ENCODE measurements at places on chromosomes 13 and 19. TPM values are rescaled to one million over a fixed set of nuclear protein-coding genes. Genes with fewer than 3 reads are reported as not detected.

- peak; percentile 45 for ATAC-seq
These were observed 20.3 kb upstream of the TMTC4 start for GRCh38 chr13:100694722-100695508.

GRCh38 chr19:18339723-18340122, 675 bp upstream of the PGPEP1 start:
- ATAC-seq = no peak

DNA sequence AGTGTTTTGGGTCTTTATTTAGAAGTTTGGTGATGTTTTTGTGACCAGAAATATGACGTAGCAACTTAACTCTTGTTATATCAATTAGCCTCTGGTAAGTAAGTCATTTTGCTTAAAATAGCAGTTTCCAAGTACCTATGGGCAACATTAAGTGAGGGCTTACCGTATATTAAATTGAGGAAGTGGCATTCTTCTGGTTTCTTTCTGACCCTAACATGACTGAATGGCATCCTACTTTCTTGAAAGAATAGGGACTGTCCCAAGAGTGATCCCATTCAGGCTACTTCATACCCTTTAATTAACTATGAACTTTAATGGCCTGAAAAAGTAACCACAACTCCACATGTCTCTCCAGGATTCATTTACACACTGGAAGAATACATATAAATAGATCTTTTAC, 106.6 kb downstream of the MZT1 start:
- no peak for ATAC-seq

GRCh38 chr13:38542601-38543000, 144.3 kb upstream of the FREM2 start:
- ATAC-seq = no peak

DNA sequence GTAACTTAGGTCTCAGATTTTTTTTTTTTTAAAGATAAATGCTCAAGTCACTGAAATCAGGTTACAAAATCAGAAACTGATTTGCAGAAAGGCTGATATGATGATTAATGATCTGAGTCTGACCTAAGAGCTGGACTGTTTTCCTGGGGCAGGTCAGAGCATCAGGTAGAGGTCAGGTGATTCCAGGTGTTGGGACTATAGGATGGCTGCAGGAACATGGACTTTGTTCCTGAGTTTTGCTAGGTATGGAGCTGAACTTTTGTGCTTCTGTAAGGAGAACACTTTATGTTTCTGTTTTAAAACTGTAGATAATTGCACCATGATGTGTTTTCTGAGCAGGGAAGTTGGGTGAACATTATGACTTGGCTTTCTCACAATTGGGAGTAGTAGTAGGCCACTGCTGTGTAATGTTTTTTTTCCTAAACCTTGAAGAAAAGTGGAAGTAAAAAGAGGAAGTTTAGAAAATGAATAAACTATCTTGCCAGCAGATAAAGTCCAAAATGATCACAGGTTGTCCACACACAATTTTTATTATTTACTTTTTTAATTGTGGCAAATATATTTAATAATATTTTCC, 297.2 kb downstream of the DCT start:
- no peak for ATAC-seq

GRCh38 chr19:17327654-17328516, 6.8 kb downstream of the ANO8 start:
- peak; percentile 83 for ATAC-seq

DNA sequence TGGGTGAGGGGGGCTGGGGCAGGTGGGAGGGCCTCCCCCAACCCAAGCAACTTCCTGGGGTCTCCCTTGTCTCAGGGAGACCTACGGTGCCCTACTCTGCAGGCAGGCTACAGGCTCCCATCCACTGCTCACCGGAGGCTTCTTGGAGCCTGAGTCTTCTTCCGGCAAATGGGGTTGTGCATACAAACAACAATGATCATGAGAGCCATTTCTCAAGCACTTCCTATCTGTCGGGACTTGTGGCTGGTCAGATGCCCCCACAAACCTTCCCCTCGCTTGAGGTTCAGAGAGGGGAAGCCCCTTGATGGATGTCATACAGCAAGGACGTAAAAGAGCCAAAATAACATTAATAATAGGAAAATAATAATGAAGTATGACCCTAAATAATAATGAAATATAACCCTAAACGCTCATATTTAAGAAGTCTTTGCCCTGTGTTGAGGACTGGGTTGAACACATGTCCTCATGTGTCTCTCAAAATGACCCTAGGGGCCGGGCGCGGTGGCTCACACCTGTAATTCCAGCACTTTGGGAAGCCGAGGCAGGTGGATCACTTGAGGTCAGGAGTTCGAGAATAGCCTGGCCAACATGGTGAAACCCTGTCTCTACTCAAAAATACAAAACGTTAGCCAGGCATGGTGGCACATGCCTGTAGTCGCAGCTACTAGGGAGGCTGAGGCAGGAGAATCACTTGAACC, 727 bp downstream of the CD37 start:
- ATAC-seq = peak; percentile 32

- ATAC-seq = no peak
These were observed 117.1 kb downstream of the TSHZ3 start for GRCh38 chr19:31232180-31232579.

GRCh38 chr19:47156861-47157430, 26.3 kb downstream of the SAE1 start:
- ATAC-seq = peak; percentile 37

DNA sequence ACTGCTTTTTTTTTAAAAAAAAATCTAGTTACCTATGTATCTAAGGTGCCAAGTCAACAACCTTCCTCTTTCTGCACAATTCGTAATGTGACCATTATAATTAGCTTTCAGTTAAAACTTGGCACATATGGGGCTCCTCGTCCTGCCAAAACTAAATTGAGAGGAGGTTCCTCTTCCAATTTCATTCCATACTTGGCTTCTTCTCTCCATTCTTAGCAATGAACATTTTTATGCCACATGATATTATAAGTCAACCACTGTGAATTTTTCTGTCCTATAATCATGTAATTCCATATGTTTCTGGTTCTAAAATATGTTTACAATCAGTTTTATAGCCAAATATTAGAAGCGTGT, 177.0 kb downstream of the DCLK1 start:
- no peak for ATAC-seq

- peak; percentile 23 for ATAC-seq
These were observed 1.5 kb downstream of the KISS1R start for GRCh38 chr19:918481-919198.

GRCh38 chr13:96415831-96416385, 326.0 kb downstream of the HS6ST3 start:
- no peak for ATAC-seq

- no peak for ATAC-seq
These were observed 173.9 kb upstream of the SERP2 start for GRCh38 chr13:44199627-44200207.

DNA sequence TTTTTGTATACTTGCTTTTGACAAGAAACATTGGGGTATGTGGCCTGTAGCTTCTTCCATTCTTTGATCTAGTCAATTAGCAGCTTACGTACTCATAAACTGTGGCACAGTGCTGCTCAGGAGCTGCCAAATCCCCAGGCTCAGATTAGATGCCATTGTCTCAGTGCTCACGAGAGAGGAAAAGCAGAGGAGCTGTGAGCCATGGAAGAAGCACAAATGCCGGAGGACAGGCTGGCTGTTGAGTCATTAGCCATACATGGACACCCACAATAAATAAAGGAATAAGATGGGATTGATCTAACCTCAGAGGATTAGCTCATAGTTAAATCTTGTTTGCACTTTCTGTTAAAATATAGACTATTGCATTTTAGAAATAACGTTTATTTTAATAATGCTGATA, 121.7 kb downstream of the POSTN start:
- ATAC-seq = no peak

GRCh38 chr19:45147835-45148676, 12.7 kb downstream of the NKPD1 start:
- ATAC-seq = no peak

- no peak for ATAC-seq
These were observed at the start of gene FBN3 for GRCh38 chr19:8149261-8150094. TSS of gene FBN3 (minus strand) at chr19:8149592. CDS start at chr19:8147480, 2,112 bp downstream.

- ATAC-seq = no peak
These were observed 401.9 kb downstream of the PCDH20 start for GRCh38 chr13:61013796-61014195.

- peak; percentile 19 for ATAC-seq
These were observed 5.8 kb downstream of the GYS1 start for GRCh38 chr19:48987323-48987722.

- ATAC-seq = no peak
These were observed 38.6 kb downstream of the SCEL start for GRCh38 chr13:77574096-77574495.

DNA sequence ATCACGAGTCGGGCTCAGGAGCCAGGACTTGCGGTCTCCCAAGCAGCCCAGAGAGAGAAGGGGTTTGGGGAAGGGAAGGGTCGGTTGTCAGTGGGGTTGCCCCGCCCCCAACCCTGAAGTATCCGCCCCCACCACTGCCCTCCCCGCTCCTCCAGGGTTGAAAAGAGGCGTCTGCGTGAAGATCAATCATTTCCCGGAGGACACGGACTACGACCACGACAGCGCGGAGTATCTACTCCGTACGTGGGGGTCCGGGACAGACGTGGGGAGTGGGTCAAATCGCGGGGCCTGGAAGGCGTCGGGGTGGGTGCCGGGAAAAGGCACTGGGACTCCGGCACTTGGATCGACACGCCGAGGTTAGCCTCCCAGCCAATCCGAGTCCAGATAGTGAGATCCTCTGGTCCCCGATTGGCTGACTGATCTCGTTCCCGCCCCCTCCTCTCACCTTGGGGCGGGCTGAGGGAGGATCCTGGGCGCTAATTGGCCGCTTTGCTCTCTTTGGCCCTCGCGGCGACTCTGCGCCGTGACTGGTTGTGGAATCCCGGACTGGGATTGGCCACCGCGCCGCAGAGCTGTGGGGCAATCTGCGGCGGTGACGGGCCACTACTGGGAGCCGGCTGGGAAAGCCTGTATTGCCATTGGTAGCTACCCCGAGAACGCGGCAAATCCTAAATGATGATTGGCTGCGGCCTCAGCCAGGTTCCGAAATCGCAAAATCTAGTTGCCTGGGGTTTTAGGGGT, 13.3 kb upstream of the CACNG6 start:
- ATAC-seq = peak; percentile 37

- no peak for ATAC-seq
These were observed 4.3 kb downstream of the KLF2 start for GRCh38 chr19:16328824-16329482.

The ZNF580 gene
- 21.9 TPM for total RNA-seq

The PPM1N gene
- total RNA-seq = 4.3 TPM

The ZNF177 gene
- total RNA-seq = 0.35 TPM

The WDR62 gene
- total RNA-seq = 33.2 TPM

The SHD gene
- not detected for total RNA-seq

The RFX2 gene
- 20.7 TPM for total RNA-seq

The MYCBP2 gene
- 101 TPM for total RNA-seq

The ZNF575 gene
- total RNA-seq = 0.86 TPM

The TGFBR3L gene
- total RNA-seq = 3.7 TPM

The LAIR1 gene
- 15.6 TPM for total RNA-seq
